ENCODE measurements at places on chromosomes 13 and 19. TPM values are rescaled to one million over a fixed set of nuclear protein-coding genes. Genes with fewer than 3 reads are reported as not detected.

Gene DOHH
- total RNA-seq = 20.8 TPM

Gene TTYH1
- not detected for total RNA-seq

DNA sequence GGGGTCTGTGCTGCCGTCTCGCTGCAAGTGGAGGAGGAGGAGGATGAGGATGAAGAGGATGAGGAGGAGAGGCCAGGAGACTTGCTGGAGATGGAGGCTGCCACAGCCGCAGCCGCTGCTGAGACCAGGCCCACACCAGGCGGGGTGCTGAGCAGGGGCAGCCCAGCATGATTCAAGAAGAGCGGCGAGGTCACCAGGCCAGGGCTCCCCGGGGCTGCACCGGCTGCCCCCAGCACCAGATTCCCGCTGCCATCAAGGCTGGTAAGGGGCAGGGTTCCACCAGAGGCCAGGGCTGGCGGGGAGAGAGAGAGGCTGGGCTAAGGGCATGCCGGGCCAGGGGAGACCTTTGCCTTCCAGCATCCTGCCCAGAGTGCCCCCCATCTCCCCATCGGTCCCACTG, 15.3 kb downstream of the ZNF574 start:
- no peak for DNase-seq

- peak; percentile 69 for DNase-seq
Observed at GRCh38 chr19:18865973-18866799, 29.8 kb downstream of the CERS1 start.

- DNase-seq = no peak
Observed at GRCh38 chr13:74346960-74347359, 212.8 kb upstream of the KLF12 start.

- DNase-seq = no peak
Observed at GRCh38 chr13:27470075-27470820, 19.9 kb upstream of the MTIF3 start.

All from MG63 (cell line).